GM12892 (cell line): ENCODE measurements at places on chromosomes 13 and 19.

- no peak for DNase-seq
Measured at GRCh38 chr13:45333251-45333976, 7.6 kb downstream of the TPT1 start.

DNA sequence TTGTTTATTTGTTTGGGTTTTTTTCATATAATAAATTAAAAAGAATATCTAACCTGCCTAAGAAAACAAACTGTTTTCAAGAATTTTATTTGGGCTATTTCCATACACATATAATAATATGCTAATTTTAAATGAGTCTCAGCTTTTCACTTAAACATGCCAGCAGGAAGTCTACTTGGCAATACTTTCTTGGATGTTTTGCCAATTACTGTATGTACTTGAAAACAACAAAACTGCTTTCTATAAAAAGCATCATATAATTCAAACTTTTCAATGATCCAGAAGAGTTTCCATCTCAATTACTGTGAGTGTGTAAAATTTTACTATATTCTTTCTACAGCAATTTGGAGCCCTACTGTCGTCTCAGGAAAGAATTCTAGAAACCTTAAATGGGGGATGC lies 961.2 kb downstream of the PCDH17 start:
- no peak for DNase-seq

GRCh38 chr13:27822258-27822872 lies 30.1 kb downstream of the GSX1 start:
- no peak for DNase-seq

DNA sequence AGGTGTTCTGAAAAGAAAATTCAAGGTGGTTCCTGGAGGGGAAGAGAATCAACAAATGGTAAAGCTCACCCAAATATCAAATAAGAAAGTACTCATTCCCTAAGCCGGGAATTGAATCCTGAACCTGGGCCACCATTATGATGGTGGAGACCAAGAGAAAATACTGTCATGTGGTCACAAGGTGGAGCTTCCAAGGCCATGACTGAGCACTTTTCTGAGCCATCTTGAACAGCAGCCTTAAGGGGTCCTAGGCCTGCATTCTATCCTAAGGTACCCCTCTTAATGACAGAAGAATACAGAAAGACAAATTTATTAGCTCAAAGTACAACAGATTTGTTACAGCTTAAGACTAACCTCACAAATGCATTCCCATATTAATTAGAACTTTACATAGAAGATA lies 9.6 kb downstream of the ZNF431 start:
- no peak for DNase-seq

DNA sequence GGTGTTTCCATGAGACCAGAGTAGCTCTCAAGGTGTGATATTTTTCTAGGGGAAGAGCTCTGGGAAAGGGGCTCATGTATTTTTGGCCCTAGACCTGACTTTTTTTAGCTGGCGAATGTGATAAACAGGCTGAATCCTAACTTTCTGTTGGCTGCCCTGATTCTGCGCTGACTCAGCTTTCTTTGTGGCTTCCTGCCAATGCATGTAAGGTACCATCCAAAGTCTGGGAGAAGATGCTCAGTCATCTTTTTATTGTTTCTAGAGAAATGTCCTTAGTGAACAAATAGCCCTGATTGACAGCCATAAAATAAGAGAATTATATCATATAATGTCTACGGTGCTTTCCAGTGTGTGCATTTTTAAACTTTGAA lies 113.6 kb upstream of the MBNL2 start:
- no peak for DNase-seq

DNA sequence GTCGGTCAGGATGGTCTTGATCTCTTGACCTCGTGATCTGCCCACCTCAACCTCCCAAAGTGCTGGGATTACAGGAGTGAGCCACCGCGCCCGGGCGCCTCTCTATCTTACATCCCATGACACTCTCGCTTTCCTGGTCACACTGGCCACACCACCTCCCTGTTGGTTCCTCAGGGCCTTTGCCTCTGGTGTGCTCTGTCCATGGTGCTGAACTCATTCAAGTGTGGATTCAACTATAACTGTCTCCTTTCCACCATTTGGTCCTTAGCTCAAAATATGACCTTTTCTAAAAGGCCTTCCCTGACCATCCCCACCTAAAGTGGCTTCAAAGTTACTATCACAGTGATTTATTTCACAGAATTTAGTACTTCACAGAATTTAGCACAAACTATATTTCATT lies 3.7 kb upstream of the SMIM17 start:
- DNase-seq: no peak

DNA sequence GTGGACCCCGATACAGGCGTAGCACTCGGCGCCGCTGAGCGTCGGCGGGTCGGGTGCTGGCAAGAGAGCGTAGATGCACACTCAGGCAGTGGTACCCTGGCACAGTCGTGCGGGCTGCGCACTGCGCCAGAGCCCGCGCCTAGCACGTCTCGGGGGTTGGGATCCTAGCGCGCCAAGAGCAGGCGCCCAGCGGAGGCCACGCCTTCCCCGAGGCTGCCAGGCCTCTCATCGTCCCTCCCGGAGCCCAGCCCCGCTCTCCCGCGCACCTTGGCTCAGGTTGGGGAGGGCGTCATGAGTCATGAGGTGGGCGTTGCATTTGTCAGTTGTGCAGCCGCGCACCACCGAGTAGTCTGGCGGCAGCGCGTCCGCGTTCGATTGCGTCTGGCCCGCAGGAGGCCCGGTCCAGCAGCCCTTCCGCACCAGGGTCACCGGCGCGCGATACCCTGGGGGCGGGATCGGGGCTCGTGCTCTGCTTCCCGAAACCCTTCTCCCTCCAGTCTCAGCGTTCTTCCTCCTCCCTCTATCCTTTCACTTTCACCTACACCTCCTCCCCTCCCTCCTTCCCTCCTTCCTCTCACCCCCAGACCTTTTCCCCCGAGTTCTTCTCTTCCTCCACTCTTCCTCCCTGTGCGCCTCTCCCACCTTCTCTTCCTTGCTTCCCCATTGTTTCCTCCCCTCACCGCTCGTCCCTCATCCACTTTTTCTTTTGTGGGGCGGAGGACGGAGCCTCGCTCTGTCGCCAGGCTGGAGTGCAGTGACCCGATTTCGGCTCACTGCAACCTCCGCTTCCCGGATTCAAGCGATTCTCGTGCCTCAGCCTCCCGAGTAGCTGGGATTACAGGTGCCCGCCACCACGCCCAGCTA lies 3.5 kb downstream of the LYPD5 start:
- DNase-seq: peak; percentile 15

- DNase-seq: no peak
Measured at GRCh38 chr19:3250675-3251074, 26.2 kb downstream of the CELF5 start.

DNA sequence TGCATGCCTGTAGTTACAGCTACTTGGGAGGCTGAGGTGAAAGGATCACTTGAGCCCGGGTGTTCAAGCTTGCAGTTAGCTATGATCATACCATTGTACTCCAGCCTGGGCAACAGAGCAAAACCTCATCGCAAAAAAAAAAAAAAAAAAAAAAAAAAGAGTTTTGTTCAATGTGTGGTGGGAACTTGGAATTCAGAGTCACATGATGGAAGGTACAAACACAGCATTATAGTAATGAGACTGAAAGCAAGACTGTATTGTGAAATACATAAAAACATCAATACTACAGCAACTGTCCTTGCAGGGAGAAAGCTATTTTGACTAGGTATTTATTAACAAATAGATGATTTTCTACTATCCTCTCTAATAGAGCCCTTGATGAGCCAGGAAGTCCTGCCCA lies 393.2 kb downstream of the DLEU7 start:
- no peak for DNase-seq

GRCh38 chr19:48469934-48470680 lies 938 bp downstream of the CYTH2 start:
- no peak for DNase-seq

- peak; percentile 65 for DNase-seq
Measured at GRCh38 chr19:19661675-19662251, 1.7 kb downstream of the ATP13A1 start.

DNA sequence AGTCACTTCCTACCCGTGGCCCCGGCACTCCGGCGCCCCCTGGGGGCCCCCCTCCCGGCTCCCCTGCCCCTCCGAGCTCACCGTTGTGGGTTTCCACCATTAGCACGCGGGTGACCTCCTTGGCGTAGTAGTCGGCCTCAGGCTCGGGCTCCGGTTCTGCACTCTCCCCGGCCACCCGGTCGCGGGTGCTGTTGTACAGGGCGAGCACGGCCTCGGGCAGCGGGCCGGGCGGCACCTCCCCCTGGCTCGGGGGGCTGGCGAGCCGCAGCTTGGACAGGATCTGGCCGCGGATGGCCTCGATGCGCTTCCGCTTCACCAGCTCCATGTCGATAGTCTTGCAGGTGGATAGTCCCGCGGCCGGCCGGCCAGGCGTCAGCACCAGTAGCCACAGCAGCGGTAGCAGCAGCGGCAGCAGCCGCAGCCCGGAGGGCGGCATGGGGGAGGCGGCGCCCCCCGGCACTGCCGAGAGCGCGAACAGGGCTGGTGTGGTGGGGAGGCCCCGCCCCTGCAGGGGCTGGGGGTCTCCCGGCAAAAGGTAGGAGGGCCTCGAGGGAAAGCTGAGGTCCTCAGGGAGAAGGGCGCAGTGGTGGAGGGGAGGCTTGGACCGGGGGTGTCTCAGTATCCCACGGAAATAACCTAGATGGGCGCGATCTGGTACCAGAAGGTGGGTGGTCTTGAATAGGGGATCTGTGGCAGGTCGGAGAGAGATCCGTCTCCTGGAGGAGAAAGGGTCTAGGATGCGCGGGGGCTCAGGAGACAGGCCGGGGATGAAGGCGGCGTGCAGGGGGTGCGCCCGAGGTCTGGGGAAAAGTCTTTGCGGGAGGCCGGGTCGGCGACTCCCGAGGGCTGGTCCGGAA lies 885 bp downstream of the TGFB1 start:
- DNase-seq: peak; percentile 78

DNA sequence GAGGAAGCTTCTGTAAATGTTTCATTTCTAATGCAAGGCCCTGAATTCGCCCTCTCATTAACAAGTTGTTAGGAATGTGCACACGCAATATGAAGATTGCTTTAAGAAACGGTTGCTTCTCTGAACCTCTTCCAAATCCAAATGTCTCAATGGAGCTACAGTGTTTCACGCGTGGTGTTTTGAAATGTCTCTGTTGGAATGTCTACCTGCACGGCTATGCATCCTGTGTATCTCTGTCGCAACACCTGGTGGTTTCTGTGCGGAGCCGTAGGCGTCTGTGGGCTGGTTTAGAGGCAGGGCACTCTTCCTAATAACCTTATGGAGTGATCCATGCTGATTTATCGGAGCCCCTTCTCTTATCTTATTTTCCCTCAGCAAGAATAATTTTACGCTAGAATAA lies 1584.2 kb upstream of the SLC10A2 start:
- DNase-seq: no peak

- DNase-seq: no peak
Measured at GRCh38 chr13:113058129-113058987, 47.2 kb upstream of the F7 start.

DNA sequence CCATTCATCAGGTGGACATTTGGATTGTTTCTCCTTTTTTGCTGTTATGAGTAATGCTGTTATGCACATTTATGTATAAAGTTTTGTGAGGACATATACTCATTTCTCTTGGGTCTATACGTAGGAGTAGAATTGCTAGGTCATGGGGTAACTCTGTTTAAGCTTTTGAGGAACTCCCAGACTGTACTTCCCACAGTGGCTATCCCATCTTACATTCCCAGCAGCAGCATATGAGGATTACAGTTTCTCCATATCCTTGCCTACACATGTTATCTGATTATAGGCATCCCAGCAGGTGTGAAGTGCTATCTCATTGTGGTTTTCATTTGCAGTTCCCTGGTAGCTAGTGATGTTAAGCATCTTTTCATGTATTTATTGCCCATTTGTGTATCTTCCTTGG lies 5.9 kb downstream of the ZSCAN22 start:
- no peak for DNase-seq

GRCh38 chr13:97113231-97114001 lies 108.7 kb upstream of the MBNL2 start:
- no peak for DNase-seq

- no peak for DNase-seq
Measured at GRCh38 chr13:35086667-35087066, 144.6 kb downstream of the NBEA start.

GRCh38 chr19:3338541-3339181 lies 27.7 kb upstream of the NFIC start:
- DNase-seq: peak; percentile 6

DNA sequence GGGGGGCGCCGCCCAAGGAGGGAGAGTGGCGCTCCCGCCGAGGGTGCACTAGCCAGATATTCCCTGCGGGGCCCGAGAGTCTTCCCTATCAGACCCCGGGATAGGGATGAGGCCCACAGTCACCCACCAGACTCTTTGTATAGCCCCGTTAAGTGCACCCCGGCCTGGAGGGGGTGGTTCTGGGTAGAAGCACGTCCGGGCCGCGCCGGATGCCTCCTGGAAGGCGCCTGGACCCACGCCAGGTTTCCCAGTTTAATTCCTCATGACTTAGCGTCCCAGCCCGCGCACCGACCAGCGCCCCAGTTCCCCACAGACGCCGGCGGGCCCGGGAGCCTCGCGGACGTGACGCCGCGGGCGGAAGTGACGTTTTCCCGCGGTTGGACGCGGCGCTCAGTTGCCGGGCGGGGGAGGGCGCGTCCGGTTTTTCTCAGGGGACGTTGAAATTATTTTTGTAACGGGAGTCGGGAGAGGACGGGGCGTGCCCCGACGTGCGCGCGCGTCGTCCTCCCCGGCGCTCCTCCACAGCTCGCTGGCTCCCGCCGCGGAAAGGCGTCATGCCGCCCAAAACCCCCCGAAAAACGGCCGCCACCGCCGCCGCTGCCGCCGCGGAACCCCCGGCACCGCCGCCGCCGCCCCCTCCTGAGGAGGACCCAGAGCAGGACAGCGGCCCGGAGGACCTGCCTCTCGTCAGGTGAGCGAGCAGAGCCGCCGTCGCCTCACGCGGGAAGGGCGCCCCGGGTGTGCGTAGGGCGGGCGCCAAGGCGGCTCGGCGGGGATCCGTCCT lies at the start of gene RB1:
Gene RB1, plus strand, starts transcription at position 393 of the 784 bp plus-strand sequence. Its CDS starts 162 bp downstream, at position 555.
- peak; percentile 69 for DNase-seq

- DNase-seq: no peak
Measured at GRCh38 chr13:39963612-39964011, 308.1 kb downstream of the COG6 start.

DNA sequence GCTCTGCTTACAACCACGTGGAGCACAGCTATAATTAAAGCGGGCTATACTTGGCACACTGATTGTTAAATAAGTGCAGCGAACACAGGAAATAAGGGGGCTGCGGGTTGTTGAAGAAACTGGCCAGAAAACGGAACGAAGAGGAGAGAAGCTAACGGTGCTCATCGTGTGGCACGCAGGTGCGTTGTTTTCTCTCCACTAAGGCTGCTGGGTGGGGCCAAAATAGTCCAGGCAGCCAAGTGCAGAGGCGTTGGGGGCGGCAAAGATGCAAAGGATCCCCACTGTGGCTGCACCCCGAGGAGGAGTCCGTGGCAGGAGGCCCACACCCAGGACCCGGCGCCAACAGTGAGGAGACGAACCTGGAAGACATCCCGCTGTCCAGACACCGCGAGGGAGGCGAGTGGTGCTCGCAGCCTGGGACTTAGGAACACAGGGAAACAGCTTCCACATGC lies 8.1 kb upstream of the ARL11 start:
- DNase-seq: peak; percentile 54

GRCh38 chr19:41910992-41911888 lies 17.0 kb downstream of the ERFL start:
- no peak for DNase-seq
